ENCODE measurements at places on chromosomes 16 and 17.

DNA sequence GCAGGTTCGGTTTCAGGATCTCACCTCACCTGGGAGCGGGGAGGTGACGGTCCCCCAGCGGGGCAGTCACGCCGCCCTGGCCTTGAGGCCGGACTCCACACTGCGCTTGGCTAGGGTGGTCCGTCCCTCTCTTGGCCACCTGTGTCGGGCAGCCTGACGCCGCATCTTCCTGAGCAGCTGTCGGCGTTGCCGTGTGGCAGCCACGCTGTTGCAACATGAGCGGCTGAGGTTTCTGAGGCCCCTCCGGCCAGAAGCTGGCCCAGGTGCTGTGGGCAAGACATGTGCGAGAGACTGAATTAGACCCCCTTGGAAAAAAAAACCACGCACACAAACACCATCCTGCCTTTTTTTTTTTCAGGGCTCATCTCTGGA is 49.2 kb downstream of the IRF8 start:
- no peak for DNase-seq

DNA sequence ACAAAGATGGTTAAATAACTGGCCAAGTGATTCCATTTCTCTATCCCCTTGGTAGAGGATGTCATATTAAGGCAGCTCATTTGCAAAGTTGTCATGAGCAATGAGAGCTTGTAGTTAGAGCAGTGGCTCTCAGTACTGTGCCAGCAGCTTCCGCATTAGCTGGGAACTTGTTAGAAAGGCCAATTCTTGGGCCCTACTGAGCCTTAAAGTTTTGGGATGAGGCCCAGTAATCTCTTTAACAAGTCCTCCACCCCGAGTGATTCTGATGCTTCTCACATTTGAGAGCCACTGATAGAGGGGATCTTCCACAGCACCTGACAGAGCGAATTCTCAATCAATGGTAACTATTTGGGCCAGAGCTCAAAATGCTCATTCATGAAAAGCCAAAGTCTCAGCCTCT is 20.2 kb upstream of the CCL1 start:
- no peak for DNase-seq

GRCh38 chr16:50314665-50315064 is 48.3 kb downstream of the ADCY7 start:
- no peak for DNase-seq

- DNase-seq, result no peak
Measured at GRCh38 chr16:68287276-68288251, 23.2 kb downstream of the SLC7A6OS start.

DNA sequence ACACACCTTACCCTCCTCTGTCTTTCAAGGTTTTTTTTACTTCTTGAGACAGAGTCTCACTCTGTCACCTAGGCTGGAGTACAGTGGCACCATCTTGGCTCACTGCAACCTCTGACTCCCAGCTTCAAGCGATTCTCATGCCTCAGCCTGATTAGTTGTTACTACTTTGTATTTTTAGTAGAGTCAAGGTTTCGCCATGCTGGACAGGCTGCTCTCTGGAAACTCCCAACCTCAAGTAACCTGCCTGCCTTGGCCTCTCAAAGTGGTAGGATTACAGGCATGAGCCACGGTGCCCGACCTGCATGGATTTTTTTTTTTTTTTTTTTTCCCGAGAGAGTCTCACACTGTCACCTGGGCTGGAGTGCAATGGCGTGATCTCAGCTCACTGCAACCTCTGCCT is 273.2 kb downstream of the RBFOX1 start:
- DNase-seq, result no peak

DNA sequence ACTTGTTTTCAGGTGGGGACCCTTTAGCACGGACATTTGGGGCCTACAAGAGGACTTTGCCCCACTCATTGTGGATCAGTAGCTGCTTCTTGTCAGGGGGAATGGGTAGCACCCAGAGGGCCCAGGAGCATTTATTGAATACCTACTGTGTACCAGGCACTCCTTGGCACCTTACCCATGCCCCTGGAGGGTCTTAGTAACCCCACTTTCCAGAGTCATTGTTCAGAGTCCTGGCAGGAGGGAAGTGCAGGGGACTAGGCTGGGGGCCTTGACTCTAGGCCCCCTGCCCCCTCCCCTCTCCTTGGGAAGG is 21.0 kb upstream of the CIBAR2 start:
- DNase-seq, result no peak

GRCh38 chr16:29011112-29011511 is 26.3 kb downstream of the LAT start:
- no peak for DNase-seq

DNA sequence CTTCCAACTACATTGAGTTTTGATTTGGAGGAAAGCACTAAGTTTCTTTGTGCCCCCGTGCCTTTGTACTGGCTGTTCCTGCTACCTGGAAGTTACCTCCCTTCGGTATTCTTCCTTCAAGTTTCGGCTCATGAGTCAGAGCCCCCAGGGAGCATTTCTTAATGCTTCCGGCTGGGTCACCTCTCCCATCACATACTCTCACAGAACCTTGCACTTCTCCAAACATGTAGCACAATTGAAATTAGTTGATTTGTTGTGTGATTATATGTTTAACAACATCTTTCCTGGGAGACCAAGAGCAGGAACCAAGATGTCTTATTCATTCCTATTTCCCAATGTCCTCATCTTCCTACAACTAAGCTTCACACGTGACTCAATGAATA is 158.6 kb upstream of the CDH5 start:
- DNase-seq, result no peak

GRCh38 chr17:71615820-71616219 is 505.0 kb upstream of the SOX9 start:
- no peak for DNase-seq

Data from epithelial cell of proximal tubule (primary cell).